ENCODE measurements at places on chromosomes 5 and 9.

DNA sequence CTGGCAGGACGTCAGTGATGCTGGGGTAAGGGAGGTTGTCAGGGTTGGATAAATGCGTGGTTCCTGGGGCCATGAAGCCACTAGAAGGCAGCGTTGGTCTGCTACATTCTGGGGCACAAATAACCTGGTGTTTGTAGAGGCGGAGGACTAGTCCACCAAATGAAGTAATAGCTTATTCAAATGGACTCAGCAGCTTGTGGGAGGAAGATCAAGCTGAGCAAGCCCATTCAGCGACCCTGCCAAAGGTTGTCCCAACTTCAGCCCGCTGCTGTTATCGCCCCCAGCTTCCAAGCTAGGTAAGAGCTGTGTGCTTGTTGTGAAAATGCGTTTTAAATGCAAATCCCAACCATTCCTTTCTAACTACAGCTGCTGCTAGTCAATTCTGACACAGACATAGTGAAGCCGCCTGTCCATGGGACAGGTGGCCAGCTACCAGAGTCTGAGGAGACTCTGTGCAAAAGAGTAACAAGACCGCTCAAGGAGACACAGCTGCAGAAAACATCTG is 7.6 kb upstream of the FAM240B start:
- DNase-seq: no peak

DNA sequence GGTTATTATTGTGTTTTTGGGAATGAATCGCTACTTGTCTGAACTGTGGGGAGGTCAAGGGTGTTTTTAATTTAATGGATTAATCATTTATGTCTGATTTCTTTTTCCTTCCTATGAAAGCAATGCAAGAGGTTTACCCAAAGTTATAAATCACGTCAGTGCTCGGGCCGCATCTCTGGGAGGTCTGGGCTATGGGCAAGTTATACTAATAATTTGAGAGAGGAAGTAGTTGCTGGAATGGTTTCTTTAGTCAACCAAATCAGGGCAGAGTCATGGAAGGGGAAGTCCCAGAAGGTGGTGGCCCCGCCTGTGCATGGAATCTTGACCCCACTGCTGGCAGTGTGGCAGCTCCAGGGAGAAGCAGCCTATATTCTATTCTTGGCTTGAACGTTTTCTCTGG is 180.2 kb downstream of the HSPA4 start:
- DNase-seq: no peak

- peak; percentile 75 for DNase-seq
Measured at GRCh38 chr5:149320791-149321330, 24.4 kb upstream of the GRPEL2 start.

GRCh38 chr9:3698076-3698475 is 172.3 kb upstream of the RFX3 start:
- no peak for DNase-seq
